Cardiac muscle cell (in vitro differentiated cells and primary cell): ENCODE measurements at places on chromosomes 6 and 20. TPM values are rescaled to one million over a fixed set of nuclear protein-coding genes. Genes with fewer than 3 reads are reported as not detected.

The KHDC1 gene
- total RNA-seq, result 8.0 and 11.8 TPM in 2 replicates

The TBC1D20 gene
- 34.4 and 40.0 TPM in 2 replicates for total RNA-seq

GRCh38 chr6:148388521-148388920, 45.9 kb downstream of the SASH1 start:
- DNase-seq, result no peak

DNA sequence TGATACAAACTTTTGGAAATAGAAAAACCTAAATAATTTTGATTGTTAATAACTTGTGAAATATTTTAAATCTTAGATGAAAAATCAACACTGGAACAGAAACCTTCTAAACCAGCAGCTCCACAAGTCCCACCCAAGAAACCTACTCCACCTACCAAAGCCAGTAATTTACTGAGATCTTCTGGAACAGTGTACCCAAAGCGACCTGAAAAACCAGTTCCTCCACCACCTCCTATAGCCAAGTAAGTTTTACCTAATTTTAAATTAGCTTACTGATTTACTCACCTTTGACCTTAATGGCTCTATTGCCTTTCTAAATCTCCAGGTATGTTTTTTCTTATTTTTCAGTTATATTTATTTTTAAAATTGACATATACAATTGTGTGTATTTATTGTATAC, 102.6 kb upstream of the ADGRF4 start:
- no peak for DNase-seq

DNA sequence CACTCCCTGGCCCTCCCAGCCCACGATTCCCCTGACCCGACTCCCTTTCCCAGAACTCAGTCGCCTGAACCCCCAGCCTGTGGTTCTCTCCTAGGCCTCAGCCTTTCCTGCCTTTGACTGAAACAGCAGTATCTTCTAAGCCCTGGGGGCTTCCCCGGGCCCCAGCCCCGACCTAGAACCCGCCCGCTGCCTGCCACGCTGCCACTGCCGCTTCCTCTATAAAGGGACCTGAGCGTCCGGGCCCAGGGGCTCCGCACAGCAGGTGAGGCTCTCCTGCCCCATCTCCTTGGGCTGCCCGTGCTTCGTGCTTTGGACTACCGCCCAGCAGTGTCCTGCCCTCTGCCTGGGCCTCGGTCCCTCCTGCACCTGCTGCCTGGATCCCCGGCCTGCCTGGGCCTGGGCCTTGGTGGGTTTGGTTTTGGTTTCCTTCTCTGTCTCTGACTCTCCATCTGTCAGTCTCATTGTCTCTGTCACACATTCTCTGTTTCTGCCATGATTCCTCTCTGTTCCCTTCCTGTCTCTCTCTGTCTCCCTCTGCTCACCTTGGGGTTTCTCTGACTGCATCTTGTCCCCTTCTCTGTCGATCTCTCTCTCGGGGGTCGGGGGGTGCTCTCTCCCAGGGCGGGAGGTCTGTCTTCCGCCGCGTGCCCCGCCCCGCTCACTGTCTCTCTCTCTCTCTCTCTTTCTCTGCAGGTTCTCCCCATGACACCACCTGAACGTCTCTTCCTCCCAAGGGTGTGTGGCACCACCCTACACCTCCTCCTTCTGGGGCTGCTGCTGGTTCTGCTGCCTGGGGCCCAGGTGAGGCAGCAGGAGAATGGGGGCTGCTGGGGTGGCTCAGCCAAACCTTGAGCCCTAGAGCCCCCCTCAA, at the start of gene LTA:
LTA (plus strand) TSS at position 249 of the 871 bp plus-strand sequence; CDS start at position 703, 454 bp downstream.
- no peak for DNase-seq

- DNase-seq, result no peak
Measured at GRCh38 chr6:30005482-30005881, 55.6 kb upstream of the POLR1H start.

DNA sequence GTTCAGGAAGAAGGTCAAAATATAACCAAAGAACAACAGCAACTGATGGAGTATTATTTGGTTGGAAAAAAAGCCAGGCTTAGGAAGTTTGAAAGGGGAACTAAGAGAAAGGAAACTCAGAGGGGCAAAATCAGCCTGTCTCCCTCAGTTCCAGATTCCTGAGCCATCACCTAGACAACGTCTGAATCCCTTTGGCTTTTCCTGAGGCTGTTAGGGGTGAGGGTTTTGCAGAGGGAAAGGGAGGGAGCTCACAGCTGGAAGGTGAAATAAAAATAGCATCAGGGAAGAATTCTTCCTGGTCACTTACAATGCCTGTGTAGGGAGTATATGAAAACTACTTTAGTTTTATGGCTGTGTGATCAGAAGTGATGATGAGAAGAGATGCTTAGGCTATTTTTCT, 100.5 kb downstream of the SOBP start:
- peak; percentile 20 for DNase-seq

GRCh38 chr20:15047601-15048000, 710.2 kb upstream of the FLRT3 start:
- no peak for DNase-seq
